Hematopoietic multipotent progenitor cell treated with erythropoietin and hydrocortisone succinate and interleukin-3 and kit ligand, for 6 days (in vitro differentiated cells): ENCODE measurements at places on chromosomes 5 and 9.

DNA sequence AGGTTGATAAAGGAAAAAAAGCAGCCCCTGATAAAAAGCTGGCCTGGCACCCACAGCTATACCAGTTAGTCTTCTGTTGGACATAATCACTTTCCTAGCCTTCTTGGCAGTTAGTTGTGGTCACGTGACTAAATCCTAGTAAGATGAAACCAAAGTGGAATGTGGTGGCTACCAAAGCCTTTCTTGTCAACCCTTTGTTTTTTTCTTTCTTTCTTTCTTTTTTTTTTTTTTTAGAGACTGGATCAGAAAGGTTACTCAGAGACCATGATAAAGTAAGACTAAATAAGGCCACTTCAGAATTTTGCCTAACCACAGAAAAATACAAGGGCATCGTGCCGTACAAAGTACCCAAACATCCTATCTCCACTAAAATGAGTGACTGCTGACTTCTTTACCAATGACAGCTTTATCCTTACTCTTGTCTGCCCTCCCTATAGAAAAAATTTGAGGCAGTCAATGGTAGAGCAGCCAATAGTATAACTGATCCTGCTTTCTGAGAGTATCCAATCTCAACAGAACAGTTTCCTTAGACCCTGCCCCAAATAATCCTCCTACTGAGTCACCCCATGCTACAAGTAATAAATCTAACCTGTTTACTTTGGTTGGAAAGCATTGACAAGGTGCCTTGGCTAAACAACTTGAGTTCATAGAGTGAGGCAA, 14.2 kb upstream of the KIF27 start:
- DNase-seq: peak; percentile 25

DNA sequence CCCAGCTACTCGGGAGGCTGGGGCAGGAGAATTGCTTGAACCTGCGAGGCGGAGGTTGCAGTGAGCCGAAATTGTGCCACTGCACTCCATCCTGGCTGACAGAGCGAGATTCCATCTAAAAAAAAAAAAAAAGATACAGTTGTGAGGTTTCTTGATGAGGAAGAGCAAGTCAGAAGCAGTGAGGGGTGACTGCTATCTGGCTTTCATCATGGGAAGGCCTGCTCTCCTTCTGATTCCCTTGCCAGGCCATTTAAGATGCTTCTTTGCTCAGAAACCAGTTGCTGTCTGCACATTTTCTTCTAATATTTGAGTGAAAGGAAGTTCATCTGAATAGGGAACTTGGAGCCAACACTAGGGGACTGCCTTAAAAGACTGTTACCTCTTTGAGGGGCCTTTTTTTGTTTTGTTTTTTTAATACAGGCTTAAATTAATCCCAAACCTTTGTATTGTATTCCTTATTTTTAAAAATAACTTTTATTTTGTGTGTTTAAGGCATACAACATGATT, 201.9 kb downstream of the ARHGAP26 start:
- DNase-seq: no peak

GRCh38 chr5:127564002-127564769, 46.7 kb downstream of the PRRC1 start:
- peak; percentile 86 for DNase-seq

GRCh38 chr9:124098141-124098905, 86.8 kb downstream of the LHX2 start:
- peak; percentile 9 for DNase-seq

DNA sequence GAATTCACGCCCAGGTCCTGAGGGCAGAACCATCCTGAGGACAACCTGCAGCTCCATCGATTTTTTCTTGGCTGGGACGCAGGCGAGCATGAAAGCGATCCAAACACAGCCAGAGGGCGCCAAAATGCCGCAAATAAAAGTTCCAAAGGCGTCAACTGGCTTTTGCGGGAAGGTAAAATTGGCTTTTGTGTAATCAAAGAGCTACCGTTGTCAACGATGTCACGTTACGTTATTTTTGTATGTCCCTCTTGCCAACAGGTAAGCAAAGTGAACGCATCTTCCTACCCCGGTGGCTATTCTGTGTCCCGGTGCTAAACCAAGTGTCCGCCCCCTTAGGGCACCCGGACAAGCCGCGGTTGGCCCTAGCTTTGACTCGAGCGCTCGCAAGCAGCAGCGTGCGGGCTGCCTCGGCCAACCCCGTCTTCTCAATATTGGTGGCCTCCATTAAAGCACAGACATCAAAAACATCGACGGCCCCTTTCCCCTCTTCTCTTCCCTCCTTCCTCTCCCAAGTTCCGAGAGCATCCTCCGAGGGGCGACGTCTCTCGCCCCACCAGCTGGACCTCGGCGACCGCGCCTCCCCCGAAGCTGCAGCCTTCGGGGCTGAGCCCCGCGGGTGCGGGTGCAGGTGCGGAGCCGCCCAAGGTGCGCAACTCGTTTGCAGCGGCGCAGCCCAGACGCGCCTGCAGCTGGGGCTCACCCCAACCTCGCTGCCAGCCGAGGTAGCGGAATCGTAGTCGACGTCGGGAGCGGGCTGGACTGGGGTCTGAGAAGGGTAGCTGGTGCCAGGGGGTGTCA, 1.1 kb upstream of the BASP1 start:
- peak; percentile 87 for DNase-seq

GRCh38 chr5:33563983-33564908, 123.5 kb downstream of the TARS1 start:
- DNase-seq: no peak

DNA sequence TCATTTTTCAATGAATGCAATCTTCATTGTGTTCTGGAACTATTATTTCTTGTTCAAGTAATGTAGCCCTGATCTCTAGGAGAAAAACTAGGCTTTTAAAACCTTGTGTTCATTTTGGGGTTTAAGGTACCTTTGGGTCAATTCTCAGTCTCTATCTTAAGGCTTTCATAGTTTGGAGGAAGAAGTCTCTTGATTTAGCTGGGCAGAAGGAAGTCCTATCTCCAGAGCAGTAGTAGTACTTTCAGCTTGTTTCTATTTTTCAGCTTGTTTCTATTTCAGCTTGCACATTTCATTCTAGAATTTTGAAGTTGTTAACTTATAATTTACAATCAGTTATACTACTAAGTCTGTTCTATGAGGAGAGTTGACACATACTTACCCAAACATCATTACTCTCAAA, 15.2 kb downstream of the CSNK1G3 start:
- DNase-seq: no peak

DNA sequence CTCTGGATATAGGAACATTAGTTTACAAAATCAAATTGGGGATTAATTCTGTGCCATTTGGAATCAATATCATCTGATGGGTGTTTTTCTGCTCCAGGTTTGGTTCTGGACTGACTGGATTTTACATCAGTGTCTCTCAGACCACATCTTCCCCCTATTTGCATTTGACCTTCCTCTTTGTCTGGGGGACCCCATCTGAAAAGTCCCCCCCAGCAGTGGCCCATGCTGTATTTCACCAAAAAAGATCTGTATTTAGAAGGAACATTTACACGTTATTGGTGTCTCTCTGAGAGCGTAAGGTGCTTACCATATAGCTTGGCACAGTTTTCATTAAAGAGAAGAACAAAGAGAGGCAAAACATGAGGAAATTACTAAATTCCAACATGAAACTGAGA, 215.6 kb upstream of the CLINT1 start:
- DNase-seq: no peak

DNA sequence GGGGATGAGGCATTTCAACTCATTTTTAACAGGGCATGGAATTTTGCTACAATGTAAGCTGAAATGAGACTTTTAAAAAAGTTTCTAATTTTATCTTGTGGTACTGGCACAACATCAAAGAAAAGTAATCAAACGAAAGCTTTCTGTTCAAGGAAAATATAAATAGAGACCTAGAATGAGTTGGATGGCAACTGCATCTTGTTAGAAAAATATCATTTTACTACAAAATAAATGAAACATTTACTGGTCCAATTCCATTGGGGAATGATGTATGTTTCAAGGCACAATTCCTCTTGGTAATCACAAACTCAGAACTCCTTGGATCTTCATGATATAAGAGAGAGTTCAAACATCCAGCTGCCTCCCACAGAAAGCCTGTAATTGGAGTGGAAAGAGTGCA, 102.8 kb downstream of the HMHB1 start:
- no peak for DNase-seq

GRCh38 chr5:115214541-115214940, 44.8 kb upstream of the TRIM36 start:
- no peak for DNase-seq

DNA sequence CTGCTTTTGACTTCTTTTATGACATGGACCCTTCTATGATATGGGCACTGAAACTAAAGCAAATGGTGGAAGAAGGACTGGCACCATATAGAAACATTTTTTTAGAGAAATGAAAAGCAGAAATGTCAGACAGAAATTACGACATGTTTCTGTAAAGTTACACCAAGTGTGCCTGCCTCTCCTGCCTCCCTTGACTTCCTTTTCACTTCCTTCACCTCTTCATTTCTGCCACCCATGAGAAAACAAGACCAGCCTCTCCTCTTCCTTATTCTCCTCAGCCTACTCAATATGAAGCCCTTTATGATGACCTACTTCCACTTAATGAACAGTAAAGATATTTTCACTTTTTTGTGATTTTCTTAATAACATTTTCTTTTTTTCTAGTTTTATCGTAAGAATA, 44.5 kb downstream of the ERCC6L2 start:
- peak; percentile 15 for DNase-seq

- DNase-seq: no peak
These were observed 118.3 kb downstream of the COL5A1 start for GRCh38 chr9:134759913-134760312.

DNA sequence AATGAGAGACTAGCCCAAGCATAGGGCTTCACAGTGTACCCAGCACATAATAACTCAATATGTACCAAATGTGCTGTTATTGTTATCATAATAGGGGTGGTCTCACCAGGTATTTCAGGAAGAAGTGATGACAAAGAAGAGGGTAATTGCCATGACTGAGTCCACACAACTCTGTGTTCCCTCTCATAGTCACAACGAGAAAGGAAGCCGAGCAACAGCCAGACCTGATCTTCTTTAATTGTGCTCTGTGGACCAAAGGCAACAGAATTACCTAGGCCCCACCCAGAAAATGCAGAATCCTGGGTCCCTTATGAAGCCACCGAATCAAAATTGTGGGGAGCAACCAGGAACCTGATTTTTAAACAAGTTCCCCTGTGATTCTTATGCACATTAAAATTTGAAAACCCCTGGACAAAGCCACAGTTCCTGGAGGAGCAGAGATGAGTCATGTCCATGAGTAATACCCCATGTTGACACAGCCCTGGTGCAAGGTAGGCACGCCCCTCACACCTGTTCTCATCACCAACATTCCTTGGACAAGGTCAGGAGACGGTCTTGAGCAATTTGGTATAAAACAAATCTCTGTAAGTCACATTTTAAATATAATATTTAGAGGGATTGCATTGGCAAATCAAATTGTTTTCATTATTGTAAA, 5.2 kb downstream of the FGF1 start:
- DNase-seq: no peak

GRCh38 chr5:178468196-178468685, 122.0 kb downstream of the COL23A1 start:
- no peak for DNase-seq

GRCh38 chr9:89078860-89079259, 87.6 kb downstream of the S1PR3 start:
- DNase-seq: no peak

DNA sequence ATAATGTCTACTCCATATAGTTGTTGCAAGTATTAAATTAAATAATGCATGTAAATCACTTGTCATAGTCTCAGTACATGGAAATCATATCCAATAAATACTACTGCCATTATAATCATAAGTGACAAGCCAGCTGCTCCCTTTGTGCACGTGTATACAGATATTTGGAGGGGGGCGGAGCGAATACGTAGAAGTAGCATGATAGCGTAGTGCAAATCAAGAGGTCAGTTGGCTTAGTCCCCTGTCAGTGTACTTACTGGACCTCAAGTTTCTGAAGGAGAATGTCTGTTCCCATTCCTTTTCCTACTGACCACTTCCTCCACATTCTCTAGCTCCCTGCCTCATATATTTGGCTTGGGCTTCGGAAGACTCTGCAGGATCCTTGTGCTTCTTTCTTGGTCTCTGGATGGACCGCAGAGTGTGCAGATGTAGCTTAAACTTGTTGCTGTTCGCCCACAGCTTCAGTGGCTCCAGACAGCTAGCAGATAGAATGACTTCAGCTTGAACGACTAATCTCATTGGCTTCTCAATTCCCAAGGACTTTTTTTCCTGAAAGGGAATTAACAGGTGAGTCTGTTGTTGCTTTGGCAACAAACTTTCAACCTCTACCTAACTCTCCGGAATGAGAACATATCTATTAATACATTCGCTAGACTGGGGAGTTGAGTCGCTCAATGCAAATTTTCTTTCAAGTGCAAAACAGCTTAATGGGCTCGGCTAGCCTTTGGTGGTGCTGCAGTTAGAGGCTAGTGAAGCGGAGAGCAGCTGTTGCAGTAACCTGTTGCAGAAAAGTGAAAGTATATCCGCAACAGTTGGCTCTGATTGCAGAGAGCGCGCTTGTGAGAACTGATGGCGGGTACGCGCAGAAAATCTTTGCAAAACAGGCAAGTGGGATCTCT, at the start of gene PCDHB1:
TSS of gene PCDHB1 (plus strand) at position 753 of the 899 bp plus-strand sequence. CDS start at position 850, 97 bp downstream.
- no peak for DNase-seq

DNA sequence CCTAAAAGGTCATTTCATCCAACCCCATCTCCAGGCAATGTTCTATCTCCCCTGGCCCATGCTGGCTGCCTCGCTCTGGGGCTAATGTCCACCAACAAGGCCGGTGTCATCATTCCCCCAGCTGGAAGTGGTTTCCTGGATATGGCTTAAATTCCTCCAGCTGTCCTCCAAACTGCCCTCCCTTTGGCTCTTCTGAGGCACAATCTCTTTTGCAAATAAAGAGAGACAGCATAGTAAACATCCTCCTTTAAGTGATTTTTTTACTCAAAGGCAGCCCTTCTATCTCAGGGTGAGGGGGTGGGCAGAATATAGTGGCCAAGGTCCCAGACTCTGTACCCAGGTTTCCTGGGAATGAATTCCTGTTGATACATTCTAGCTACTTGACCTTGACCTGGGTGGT, 117.4 kb upstream of the PANK3 start:
- DNase-seq: no peak

DNA sequence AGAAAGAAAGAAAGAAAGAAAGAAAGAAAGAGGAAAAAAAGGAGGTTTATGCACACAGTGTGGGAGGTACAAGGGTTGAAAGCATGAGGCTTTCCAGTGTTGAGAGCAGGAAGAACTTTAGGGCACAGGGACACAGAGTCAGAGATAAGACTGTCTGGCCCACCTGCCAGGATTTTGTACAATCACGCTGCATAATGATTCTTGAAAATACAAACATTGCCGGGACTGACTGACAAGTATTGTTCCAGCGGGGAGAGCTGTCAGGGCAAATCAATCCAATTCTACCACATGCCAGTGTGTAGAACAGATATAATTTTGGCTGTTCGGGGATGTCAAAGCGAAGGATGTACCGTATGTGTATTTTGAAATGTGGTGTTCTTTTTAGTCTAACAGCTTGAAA, 254.7 kb downstream of the NTRK2 start:
- no peak for DNase-seq

DNA sequence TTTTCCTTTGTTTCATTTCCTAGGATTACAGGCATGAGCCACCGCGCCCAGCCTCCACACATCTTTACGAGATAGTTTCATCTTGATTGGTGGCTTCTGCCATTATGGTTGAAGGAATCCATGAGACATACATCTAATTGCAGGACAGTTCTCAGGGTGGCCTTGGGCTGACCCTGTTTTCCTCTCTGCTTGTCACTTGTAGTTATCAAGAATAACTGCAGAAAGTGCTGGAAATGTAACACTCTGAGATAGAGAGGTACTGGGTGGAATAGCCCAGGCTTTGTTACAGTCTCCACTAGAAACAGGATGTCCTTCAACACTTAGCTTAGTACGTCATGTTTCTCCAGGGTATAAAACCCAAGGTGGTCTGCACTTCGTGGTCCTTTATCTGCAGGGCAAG, 10.7 kb downstream of the UGT3A2 start:
- DNase-seq: no peak
